Activated CD8-positive, alpha-beta memory T cell treated with anti-CD3 and anti-CD28 coated beads for 48 hours (primary cell): ENCODE measurements at places on chromosomes 6 and 20.

DNA sequence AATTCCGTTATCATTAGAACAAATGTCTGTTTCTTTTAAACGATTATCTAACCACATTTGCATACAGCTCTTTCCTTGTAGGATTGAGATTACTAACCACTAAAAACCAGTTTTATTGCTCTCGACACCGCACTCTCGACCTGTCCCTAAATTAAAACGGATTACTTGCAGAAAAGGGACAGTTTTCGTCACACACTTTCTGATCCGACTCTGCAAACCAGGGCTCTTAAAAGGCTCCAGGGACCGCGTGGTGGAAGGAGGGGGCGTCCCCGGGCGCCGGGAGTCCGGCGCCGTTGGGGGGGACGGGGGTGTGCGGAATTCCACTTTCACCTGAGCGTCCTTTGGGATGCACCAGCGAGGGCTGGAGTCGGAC lies 731 bp downstream of the MAK start:
- no peak for DNase-seq

- no peak for DNase-seq
Measured at GRCh38 chr6:71510057-71510713, 221.6 kb downstream of the OGFRL1 start.

DNA sequence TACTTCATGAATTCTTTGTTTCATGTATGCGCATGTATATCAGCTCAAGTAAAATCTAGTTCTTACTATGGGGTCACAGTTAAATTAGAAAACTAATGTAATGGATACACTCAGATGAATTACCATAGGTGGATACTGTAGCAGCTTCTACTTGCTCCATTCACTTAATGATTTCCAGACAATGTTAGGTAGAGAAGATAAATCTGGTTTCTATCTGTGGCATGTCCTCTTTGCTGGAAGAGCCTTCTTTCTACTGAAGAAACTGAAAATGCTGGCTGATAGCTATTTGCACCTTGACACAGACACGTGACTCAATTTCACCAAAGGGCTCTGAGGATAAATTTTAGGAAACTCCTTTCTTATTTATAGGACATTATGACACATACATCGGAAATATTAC lies 49.5 kb downstream of the BCAS1 start:
- DNase-seq = no peak

DNA sequence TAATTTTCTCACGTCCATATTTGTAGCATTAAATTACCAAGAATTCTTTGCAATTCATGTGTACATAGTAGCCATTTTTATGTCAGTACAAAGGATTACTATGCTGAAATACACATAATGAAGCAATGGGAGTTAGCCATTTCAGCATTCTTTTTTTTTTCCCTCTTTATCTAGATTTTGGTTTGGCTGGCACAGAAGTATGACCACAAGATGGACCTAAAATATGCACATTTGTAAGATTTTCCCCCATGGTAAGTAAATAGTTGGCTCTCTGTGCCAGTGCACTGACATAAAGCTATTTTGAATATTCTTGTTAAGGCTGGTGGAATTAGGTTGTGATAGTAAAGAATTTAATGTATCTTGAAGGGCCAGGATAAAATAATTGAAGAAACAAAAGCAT lies 486.1 kb upstream of the BTBD3 start:
- DNase-seq = no peak

- DNase-seq = no peak
Measured at GRCh38 chr6:46677314-46677654, 10.4 kb upstream of the TDRD6 start.

GRCh38 chr6:119196715-119197114 lies 118.3 kb upstream of the FAM184A start:
- DNase-seq = no peak
